ENCODE measurements at places on chromosomes 12 and 14. TPM values are rescaled to one million over a fixed set of nuclear protein-coding genes. Genes with fewer than 3 reads are reported as not detected.

The ANKRD33 gene
- polyA plus RNA-seq: not detected

The DGKA gene
- polyA plus RNA-seq: 53.9 TPM

DNA sequence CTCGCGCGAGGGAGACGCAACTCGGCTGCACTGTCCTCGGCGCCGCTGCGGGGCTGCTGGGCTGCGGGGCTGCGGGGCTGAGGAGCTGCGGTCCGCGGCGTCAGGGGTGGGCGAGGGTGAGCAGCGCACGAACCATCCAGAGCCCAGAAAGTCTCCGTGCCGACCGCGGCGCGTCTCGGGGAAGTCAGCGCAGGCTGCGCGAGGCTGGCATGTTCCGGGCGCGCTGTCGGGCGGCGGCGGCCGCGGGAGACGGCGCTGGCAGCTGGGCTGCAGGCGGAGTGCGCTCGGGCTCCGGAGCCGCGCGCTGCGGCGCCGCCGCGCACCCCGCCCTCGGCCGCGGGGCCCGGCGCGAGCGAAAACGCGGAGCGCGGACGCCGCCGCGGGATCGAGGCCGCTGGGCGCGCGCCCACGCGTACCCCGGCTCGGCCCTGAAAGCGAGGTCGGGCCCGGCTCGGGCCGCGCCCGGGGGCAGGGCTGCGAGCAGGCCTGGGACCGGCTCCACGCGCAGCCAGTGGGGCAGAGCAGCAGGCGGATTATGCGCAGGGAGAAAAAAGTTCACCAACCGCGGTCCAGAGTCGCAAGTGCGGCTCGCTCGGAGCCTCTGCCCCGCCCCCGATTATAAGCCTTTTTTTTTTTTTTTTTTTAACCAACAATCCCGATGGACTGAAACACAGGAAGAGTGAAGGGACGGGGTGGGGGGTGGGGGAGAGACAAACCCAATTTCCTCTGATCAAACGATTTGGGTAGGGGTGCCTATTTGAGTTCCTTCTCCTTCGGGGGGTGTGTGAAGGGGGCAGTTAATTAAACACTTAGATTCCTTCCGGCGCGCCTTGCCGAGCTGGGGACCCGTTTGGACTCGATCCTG lies at the start of gene PRICKLE1:
TSS of gene PRICKLE1 (minus strand) at position 282 of the 865 bp plus-strand sequence. CDS start 117,230 bp downstream, outside the sequence.
- DNase-seq: peak; percentile 80

DNA sequence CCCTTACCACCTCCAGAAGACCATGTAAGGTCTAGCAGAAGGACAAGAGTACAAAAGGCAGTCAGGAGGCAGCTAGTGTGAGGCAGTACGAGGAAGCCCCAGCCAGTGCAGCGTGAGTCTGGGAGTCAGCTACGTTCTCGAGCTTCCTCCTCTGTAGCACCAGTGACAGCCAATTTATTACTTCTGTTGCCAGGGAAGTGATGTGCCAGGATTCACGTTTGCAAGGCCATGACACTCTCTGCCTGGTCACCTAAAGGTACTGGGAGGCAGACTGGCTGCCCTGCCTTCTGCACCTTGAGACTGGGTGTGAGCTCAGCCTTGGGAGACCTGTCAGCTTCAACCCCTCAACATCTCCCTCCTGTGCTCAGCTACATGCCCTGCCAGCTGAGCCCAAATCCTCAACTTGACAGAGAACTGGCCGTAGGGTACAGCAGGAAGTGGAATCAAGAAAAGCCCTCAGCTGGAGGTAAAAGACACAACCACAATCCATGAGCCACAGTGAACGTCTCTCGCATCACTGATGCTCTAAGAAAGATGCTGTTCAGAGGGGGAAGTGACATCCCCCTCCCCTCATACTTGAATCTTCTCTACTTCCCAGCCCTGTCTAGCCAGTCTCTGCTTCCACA lies 182.5 kb upstream of the RGS6 start:
- no peak for DNase-seq

- no peak for DNase-seq
Observed at GRCh38 chr12:94997061-94997460, 6.4 kb downstream of the NDUFA12 start.
